ENCODE measurements at places on chromosomes 5 and 9. TPM values are rescaled to one million over a fixed set of nuclear protein-coding genes. Genes with fewer than 3 reads are reported as not detected.

PDCD1LG2 gene
- 1.2 TPM for total RNA-seq

DNA sequence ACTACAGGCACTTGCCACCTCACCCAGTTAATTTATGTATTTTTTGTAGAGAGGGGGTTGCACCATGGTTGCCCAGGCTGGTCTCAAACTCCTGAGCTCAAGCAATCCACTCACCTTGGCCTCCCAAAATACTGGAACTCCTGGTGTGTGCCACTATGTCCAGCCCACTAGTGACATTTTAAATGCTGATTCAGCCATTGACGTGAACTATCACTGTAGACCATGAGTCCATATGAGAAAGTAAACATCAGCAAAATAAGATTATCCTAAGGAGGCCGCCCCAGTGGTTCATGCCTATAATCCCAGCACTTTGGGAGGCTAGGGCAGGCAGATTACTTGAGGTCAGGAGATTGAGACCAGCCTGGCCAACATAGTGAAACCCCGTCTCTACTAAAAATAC is 488.1 kb upstream of the EDIL3 start:
- H3K36me3 ChIP-seq = no peaks in the 10 kb centered on the region
- no peaks in the 10 kb centered on the region for H3K4me1 ChIP-seq
- no peak overlapping the region for H3K27ac ChIP-seq
- H3K4me3 ChIP-seq = no peak overlapping the region
- DNase-seq = no peak
- no peaks in the 10 kb centered on the region for H3K27me3 ChIP-seq

GRCh38 chr9:6355728-6356127 is 27.6 kb downstream of the TPD52L3 start:
- H3K27ac ChIP-seq = no peak overlapping the region
- H3K27me3 ChIP-seq = no peaks in the 10 kb centered on the region
- no peak overlapping the region for H3K4me3 ChIP-seq
- H3K4me1 ChIP-seq = no peaks in the 10 kb centered on the region

GRCh38 chr5:132237141-132237540 is 9.5 kb upstream of the P4HA2 start:
- H3K27ac ChIP-seq = no peak overlapping the region
- no peak for DNase-seq
- no peaks in the 10 kb centered on the region for H3K27me3 ChIP-seq
- H3K36me3 ChIP-seq = no peaks in the 10 kb centered on the region
- H3K4me3 ChIP-seq = no peak overlapping the region

DNA sequence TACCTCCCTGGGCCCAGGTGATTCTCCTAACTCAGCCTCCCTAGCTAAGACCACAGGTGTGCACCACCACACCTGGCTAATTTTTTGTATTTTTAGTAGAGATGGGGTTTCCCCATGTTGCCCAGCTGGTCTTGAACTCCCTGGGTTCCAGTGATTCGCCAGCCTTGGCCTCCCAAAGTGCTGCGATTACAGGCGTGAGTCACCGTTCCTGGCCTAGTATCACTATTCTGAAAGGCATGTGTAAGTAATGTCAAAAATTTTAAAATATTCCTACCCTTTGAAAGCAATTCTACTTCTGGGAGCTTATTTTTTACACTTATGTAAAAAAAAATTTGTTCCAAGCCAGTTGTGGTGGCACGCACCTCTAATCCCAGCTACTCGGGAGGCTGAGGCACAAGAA is 27.1 kb upstream of the TLE1 start:
- no peak for DNase-seq
- H3K4me1 ChIP-seq = no peaks in the 10 kb centered on the region
- no peaks in the 10 kb centered on the region for H3K36me3 ChIP-seq
- H3K27ac ChIP-seq = no peak overlapping the region
- H3K27me3 ChIP-seq = no peaks in the 10 kb centered on the region
- no peak overlapping the region for H3K4me3 ChIP-seq

DNA sequence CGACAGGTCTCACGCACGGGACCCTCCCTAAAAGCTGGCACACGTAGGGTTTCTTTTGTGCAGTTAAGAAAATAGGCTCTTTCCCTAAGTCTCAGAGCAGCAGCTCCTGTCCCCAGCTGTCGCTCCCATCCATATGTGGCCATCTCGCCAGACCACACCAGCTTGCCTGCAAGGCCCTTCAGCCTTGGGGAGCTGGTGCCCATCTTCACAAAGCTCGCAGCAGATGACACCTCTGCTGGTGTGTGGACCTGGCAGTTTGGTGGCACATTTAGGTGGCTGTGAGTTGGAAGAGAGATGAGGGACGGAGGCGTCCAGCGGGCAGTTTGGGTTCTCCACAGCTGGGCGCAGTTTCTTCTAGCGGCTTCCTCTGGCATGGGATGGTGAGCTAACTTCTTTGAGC is 239.0 kb downstream of the FANCC start:
- H3K4me1 ChIP-seq = peaks cover 93% of the 10 kb centered on the region
- H3K27me3 ChIP-seq = no peaks in the 10 kb centered on the region
- peak overlapping the region; percentile 78 for H3K27ac ChIP-seq
- no peak for DNase-seq

NUTM2G gene
- not detected for total RNA-seq

DNA sequence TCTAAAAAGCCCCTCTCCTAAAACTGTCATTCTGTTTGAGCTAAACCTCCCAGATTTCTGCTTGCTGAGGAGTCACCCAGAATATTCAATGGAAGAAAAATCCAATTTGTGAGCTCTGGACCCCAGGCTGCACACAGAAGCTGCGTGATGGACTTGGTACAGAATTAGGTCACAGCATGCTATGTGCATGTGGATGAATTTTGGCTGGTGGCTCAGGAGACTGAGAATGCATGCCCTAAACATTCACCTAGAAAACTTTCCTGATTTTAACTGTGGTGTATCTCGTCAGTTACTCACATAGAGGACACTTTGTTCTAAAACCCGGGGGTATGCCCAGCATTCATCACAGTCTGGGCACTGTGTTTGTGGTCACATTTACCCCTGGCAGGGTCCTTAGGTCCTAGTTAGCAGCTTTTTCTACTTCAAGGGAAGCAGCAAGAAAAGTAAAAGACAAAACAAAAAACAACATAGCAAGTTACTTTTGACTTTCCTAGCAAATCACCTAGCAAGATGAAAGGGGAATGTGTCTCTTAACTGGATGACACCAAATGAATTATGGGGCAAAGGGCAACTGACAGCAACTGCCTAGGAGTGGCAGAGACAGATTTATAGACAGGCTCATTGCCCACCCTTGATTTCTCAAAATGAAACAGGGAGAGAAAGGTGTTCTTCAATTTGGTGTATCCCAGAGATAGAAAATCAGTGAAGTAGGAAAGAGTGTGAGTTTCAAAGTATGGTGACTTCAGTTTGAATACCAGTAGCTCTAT is 8.3 kb upstream of the SHROOM1 start:
- peak overlapping the region; percentile 88 for H3K27ac ChIP-seq
- H3K27me3 ChIP-seq = no peaks in the 10 kb centered on the region
- no peaks in the 10 kb centered on the region for H3K36me3 ChIP-seq
- H3K4me1 ChIP-seq = peaks cover 27% of the 10 kb centered on the region
- no peak overlapping the region for H3K4me3 ChIP-seq

- no peaks in the 10 kb centered on the region for H3K4me1 ChIP-seq
- no peak overlapping the region for H3K4me3 ChIP-seq
- DNase-seq = no peak
- H3K27me3 ChIP-seq = no peaks in the 10 kb centered on the region
- H3K27ac ChIP-seq = no peak overlapping the region
Measured at GRCh38 chr5:90548069-90548593, 10.5 kb upstream of the ADGRV1 start.

Measured in vagina (tissue), 2 donors.